GM12878 (cell line): ENCODE measurements at places on chromosomes 6 and 20. TPM values are rescaled to one million over a fixed set of nuclear protein-coding genes. Genes with fewer than 3 reads are reported as not detected.

RFX6 gene
- total RNA-seq = not detected in 2 replicates

ZC3H12D gene
- total RNA-seq = 14.1 and 15.7 TPM in 2 replicates

RNGTT gene
- 18.8 and 21.4 TPM in 2 replicates for total RNA-seq

CST2 gene
- total RNA-seq = not detected in 2 replicates

LSM2 gene
- total RNA-seq = 117 and 123 TPM in 2 replicates

GSTA2 gene
- not detected in 2 replicates for total RNA-seq

MOXD1 gene
- 0.87 and 1.3 TPM in 2 replicates for total RNA-seq

MOG gene
- total RNA-seq = not detected in 2 replicates

OXT gene
- total RNA-seq = not detected in 2 replicates

LRRC73 gene
- 0.13 and 0.19 TPM in 2 replicates for total RNA-seq

SPACA1 gene
- not detected in 2 replicates for total RNA-seq

CLPSL1 gene
- not detected in 2 replicates for total RNA-seq

MUCL3 gene
- 0.28 and 0.48 TPM in 2 replicates for total RNA-seq

IL17F gene
- total RNA-seq = not detected in 2 replicates

GRCh38 chr6:86888301-86888700 lies 49.0 kb upstream of the HTR1E start:
- DNase-seq = no peak

- no peak for DNase-seq
Observed at GRCh38 chr20:17438436-17439039, 92.6 kb downstream of the BFSP1 start.

DNA sequence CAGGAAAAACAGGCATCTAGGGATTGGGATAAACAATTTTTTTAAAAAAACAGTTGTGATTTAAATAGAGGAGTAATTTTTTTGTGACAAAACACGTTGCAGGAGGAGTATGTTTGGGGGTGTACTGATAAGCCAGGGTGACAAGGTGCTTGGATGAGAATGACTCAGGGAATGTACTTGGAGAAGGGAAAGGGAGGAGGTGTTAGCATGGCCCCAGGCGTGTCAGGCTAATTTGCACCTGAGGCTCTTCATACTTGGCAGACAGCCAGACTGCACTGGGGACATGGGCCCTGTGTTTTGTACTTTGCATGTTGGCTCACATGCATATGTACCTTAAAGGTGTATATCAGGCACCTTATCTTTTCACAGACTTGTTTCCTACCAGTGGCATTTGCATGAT lies 22.8 kb downstream of the PANK2 start:
- DNase-seq = no peak

GRCh38 chr6:156687789-156688619 lies 89.2 kb upstream of the ARID1B start:
- DNase-seq = no peak

DNA sequence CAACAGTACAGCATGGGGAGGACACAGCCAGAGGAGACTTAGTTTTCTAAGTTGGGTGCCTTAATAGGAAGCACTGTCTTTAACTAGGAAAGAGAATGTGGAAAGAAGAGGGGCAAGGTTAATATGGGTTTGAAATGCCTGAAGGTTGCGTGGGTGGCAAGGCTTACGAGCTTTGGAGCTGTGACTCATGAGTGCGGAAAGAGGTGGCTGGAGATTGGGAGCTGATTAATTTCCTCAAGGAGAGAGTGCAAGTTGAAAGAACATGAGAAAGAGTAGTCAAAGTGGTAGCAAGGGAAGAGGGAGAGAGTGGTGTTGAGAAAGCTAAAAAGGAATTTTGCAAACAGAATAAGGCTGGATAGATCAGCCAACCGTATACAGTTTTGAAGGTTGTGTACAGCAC lies 315.1 kb upstream of the PRND start:
- DNase-seq = no peak

GRCh38 chr20:48352628-48353027 lies 475.2 kb downstream of the PREX1 start:
- DNase-seq = no peak

- DNase-seq = no peak
Observed at GRCh38 chr20:56347628-56348304, 11.0 kb upstream of the FAM210B start.

GRCh38 chr20:17645546-17646208 lies 36.4 kb downstream of the RRBP1 start:
- DNase-seq = no peak

DNA sequence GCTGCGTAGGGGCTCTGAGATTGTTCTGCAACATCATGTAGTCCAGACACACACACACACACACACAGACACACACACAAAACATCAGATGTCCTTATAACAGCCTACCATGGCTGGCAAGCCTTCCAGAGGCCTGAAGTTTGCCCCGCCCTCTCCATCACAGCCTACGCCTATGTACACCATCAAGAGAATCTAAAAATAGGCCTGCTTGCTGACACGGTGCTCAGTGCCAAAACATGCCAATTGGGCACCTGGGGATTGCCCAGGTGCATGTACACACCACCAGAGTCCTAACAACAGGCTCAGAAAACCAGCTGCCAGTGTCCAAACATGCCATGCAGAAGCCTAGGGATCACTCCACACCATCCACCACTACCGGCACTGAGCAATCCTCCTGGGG lies 391.7 kb upstream of the SPTLC3 start:
- DNase-seq = no peak

DNA sequence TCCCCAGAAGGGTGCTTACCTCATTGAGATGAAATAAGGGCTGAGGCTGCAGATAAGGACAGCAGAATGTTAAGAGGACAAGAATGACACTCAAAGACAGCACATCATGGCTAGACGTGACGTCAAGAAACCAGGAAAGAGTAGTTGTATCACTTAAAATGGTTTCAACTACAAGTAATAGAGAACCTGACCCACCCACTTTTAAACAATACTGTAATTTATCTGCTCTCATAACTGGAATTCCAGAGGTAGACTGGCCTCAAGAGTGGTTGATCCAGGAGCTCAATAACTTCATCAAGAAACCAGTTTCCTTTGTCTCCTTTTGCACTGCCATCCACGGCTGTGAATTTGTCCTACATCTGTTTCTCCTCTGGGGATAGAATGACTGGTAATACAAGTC lies 187.1 kb downstream of the EYA4 start:
- no peak for DNase-seq

GRCh38 chr6:139204978-139205377 lies 70.1 kb downstream of the HECA start:
- no peak for DNase-seq

DNA sequence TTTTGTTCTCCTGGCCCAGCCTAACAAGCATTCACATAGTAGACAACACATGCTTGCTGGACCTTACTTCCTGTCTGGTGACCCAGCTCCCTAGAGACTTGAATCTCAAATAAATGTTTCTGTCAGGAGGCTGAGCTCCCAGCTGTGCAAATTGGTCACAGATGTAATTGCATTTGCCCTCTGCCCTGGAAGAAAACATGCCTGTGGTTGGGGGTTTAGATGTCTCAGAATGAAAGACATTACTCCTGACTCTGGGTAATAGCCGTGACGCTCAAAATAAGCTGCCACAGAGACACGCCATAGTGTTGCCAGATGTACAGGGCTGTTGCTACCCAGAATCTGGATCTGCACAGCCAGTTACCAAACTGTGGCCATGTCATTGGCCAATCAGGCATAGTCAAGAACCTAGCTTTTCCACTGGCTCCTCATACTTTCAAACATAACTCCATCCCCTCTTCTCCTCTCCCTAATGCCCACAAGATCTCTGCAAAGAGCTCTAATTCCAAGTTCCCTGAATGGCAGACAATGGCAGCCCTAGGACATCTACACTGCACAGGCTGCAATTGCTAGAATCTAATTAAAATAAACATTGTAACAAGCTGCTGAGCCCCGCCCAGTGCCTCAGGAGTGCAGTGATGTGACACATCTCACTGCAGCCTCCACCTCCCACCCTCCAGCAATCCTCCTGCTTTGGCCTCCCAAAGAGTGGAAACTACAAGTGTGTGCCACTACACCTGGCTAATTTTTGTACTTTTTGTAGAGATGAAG lies 32.8 kb upstream of the GMPR start:
- peak; percentile 95 for DNase-seq

GRCh38 chr20:42530855-42531448 lies 658.8 kb downstream of the PTPRT start:
- DNase-seq = no peak

DNA sequence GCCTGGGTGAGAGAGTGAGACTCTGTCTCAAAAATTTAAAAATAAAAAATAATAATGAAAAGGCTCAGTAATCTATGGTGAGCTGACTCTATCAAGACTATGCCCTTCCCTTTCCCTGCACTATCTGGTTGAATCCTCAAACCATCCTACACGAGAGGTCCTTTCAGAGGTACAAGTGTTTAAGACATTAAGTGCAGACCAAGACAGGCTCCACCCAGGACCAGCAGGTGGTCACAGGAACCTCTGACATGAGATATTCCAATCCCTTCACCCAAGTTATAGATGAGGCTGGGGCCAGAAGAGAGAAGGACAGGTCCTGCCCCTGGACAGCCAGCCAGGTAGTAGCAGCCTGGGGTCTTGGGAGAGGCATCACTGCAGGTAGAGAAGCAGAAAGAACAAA lies 182.6 kb downstream of the NFATC2 start:
- DNase-seq = no peak

DNA sequence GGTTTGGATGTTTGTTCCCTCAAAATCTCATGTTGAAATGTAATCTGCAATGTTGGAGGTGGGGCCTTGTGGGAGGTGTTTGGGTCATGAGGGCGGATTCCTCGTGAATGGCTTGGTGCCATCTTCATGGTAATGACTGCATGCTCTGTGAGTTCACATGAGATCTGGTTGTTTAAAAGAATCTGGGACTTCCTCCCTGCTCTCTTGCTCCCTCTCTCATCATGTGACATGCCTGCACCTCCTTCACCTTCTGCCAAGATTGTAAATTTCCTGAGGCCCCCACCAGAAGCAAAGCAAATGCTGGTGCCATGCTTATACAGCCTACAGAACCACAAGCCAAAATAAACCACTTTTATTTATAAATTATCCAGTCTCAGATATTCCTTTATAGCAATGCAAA lies 250.3 kb upstream of the PLN start:
- no peak for DNase-seq

- no peak for DNase-seq
Observed at GRCh38 chr6:100948381-100949133, 67.4 kb upstream of the ASCC3 start.

GRCh38 chr6:90072501-90072900 lies 178.2 kb downstream of the GJA10 start:
- no peak for DNase-seq

DNA sequence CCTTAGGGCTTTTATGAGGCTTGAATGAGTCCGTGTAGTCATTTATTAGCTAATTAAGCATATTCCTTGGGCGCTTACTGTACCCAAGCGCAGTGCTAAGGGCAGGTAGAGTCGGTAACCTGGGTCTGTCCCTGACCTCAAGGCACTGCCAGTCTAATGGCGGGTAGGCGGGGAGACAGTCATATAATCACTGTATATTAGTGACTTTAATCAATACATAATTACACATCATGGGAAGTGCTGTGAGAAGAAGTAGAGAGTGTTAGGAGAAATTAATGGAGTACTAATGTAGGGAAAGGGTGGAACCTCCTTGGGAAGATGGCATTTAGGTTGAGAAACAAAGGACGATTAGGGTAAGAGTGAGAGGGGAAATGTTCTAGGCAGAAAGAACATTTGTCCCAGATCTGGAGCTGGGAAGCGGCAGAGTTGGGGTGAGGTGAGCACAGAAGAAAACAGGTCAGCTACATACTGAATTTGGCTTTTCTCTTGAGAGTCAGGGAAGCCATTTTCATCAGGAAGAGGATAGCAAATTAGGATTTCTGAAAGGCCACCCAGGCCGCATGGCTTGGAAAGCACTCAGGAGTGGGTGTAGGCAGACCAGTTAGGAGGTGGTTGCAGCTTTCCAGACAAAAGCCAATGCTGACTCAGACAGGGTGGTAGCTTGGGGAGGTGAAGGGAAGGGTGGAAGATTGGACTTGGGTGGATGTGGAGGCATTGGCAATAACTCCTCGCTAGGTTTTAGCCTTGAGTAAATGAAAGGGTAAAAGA lies 954 bp upstream of the BLCAP start:
- DNase-seq = no peak

DNA sequence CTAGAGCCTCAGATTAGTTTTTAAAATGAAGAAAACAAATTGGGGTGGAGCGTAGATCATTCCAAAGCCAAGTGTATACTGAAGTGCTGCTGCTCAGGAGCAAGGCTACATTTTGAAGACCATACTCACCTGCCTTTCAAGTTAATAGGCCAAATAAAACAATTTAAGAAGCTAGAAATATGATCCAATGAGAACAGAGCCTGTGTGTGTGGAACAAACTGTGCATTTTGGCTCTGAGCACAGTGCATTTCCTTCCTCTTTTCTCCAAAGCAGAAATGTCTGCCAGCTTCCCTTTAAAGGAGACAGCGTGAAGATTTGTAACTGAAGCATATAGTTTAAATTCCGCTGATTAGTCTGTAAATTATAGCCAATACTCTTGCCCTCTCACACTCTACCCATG lies 3.2 kb upstream of the IFNGR1 start:
- no peak for DNase-seq

GRCh38 chr6:28137505-28137981 lies 4.1 kb upstream of the ZKSCAN8 start:
- peak; percentile 62 for DNase-seq

DNA sequence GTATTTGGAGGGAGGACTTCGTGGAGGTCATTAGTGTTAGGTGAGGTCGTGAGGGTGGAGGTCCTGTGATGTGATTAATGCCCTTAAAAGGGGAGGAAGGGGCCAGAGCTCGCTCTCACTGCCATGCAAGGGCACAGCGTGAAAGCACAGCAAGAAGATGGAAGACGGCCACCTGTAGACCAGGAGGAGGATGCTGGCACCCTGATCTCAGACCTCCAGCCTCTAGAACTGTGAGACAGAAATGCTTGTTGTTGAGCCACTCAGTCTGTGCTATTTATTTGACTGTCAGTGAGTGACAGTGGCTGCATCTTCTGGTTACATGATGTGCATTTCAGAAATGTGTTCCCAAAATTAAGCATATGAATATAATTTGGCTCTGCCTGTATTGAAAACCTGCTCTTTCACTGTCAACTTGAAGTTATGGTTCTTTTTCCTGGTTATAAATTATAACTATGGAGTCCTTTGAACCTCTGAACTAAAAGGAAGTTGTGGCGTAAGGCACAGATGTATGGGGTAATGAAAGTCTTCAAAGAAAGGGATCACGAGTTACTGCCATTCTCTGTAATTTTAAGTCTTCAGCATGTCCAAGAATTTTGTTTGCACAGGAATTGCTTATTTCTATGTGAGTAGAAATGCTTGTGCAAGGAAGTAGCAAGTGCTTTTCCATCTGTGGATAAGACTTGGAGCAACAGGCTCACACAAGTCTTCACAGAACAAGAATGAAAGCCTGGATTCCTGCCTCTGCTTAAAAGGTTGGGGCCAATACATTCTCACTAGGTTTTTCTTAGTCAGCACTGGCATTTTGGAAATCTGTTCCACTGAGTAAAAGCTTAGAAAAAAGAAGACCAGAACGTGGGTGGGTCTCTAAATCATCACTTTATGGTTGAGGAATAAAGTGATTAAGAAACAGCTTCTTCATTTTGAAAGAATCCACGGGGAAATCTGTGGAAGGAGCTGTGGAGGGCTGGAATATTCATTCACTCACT lies 10.3 kb downstream of the PPP1R14C start:
- DNase-seq = no peak

- no peak for DNase-seq
Observed at GRCh38 chr6:90062667-90063066, 168.4 kb downstream of the GJA10 start.
